GM12892 (cell line): ENCODE measurements at places on chromosomes 6 and 20.

- no peak for DNase-seq
Measured at GRCh38 chr20:34377072-34377847, 14.2 kb downstream of the ITCH start.

DNA sequence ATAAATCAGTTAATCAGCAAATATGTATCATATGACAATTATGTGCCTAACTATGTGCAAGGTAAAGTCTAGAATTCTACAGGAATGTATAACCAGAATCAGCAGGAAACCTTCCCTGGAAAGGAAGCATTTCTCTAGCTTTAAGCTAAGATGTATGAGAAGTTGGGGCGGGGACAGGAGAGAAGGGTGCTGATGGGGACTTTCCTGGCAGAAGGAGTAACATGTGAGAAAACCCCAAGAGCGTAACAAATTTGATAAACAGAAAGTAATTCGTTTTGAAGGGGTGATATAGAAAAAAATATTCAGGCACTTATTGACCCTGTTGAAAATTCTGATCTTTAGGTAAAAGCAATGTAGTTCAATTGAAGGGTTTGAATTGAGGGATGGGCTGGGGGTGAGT lies 226.1 kb downstream of the KHDRBS2 start:
- DNase-seq, result no peak

DNA sequence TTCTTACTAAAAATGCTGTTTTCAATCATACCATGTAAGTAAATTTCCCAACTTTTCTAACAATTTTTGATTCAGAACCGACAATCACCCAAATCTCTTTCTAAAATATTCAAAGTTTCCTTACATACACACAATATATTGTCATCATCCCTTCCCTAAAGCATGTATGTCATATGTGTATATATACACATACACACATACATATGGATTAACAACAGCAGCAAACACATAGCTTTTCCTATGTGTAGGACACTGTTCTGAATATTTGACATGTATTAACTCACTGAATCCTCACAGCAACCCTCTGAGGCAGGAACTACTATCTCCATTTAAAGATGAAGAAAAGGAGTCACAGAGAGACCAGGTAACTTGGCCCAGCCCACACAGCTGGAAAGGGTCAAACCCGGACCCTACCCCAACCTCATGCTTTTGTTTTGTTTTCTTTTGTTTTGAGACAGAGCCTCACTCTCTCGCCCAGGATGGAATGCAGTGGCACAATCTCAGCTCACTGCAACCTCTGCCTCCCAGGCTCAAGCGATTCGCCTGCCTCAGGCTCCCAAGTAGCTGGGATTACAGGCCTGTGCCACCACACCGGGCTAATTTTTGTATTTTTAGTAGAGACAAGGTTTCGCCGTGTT lies 7.2 kb downstream of the FYN start:
- DNase-seq, result no peak

- no peak for DNase-seq
Measured at GRCh38 chr6:145531032-145531431, 204.3 kb downstream of the EPM2A start.

- no peak for DNase-seq
Measured at GRCh38 chr20:62015540-62016288, 50.0 kb downstream of the TAF4 start.

DNA sequence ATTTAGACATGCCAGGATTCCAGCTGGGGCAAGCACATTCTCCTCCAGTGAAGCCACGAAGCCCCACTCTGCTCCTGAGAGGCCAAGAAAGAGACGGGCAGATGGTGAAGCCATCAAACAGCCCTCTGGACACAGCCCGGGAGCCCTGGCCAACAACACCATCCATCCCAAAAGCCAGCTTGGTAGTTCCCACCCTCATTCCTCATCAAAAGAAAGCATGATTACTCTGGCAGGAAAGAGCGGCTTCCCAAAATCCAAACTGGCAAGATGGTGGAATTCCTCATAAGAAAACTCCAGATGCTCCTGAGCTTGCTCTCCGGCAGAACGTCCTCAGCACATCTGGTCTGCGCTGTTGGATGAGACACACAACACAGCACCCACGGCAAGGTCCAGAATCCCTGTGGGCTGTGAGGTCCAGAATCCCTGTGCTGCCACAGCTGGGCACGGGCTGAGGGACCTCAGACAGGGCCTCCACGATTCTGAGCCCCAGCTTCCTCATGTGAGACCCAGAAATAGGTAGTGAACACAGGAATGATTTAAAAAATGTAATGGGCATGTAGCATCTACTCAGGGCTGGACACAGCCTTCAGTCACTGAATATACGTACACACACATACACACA lies 52.6 kb downstream of the THBS2 start:
- no peak for DNase-seq

- no peak for DNase-seq
Measured at GRCh38 chr20:9225879-9226278, 157.0 kb downstream of the PLCB4 start.

GRCh38 chr6:26122402-26122792 lies 35.2 kb downstream of the HFE start:
- DNase-seq, result no peak

GRCh38 chr6:156517088-156517487 lies 260.1 kb upstream of the ARID1B start:
- DNase-seq, result no peak

- DNase-seq, result no peak
Measured at GRCh38 chr20:10344953-10345352, 89.1 kb downstream of the MKKS start.

- DNase-seq, result no peak
Measured at GRCh38 chr20:52724541-52724940, 247.6 kb upstream of the TSHZ2 start.

- DNase-seq, result peak; percentile 46
Measured at GRCh38 chr6:89610149-89610642, 28.4 kb downstream of the LYRM2 start.

- no peak for DNase-seq
Measured at GRCh38 chr6:56420296-56420695, 172.9 kb upstream of the COL21A1 start.

GRCh38 chr6:3796719-3797041 lies 45.2 kb upstream of the PXDC1 start:
- DNase-seq, result no peak

- no peak for DNase-seq
Measured at GRCh38 chr6:125102891-125103290, 50.7 kb upstream of the TPD52L1 start.

DNA sequence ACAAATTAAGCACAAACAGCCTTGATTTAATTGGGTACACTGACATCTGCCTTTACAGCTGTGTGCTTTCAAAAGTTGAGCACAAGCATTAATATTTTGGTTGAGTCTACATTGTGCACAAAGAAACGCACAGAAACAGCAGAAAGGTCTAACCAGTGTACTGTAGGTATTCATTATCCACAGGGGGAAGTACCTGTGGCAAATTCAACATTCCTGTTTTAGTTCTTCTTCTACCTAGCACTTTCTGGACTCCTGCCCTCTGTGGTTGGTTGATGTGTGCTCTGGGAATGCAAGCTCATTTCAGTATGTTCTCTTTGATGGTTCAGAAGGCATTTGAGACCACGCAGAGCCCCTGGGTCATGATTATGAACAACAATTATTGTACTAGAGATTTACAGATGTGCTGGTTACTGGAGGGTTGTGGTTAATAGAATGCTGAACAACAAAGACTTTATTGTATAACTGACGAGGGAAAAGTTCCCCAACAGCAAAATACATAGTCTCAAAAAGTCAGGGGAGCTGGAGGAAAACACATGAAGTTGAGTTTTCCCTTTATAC lies 26.6 kb upstream of the DAAM2 start:
- no peak for DNase-seq

- DNase-seq, result peak; percentile 48
Measured at GRCh38 chr6:108557494-108558371, 3.0 kb upstream of the FOXO3 start.

GRCh38 chr6:89928604-89929003 lies 34.3 kb downstream of the GJA10 start:
- DNase-seq, result no peak

DNA sequence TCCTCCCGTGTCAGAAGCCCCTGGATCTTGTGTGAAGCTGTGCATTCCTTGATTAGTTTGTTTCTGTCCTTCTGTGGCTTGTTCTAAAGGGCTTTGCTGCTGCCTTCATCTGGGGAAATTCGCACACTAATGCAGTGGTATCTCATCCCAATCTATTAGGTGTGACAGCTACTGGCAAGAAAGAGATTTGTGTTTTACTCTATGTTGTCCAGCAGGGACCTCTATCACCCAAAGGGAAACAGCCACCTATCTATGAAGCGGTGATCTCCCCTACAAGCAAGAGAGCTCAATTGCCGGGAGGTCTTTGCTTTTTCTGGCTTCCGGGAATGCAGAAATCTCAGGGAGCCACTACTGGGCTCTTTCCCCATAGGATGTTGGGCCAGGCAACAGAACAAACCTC lies 151.8 kb downstream of the NRN1 start:
- DNase-seq, result no peak

- no peak for DNase-seq
Measured at GRCh38 chr20:50601511-50602431, 89.6 kb downstream of the RIPOR3 start.

- no peak for DNase-seq
Measured at GRCh38 chr6:138037009-138037504, 70.2 kb downstream of the PERP start.

- DNase-seq, result no peak
Measured at GRCh38 chr6:163554663-163555062, 140.1 kb downstream of the QKI start.

DNA sequence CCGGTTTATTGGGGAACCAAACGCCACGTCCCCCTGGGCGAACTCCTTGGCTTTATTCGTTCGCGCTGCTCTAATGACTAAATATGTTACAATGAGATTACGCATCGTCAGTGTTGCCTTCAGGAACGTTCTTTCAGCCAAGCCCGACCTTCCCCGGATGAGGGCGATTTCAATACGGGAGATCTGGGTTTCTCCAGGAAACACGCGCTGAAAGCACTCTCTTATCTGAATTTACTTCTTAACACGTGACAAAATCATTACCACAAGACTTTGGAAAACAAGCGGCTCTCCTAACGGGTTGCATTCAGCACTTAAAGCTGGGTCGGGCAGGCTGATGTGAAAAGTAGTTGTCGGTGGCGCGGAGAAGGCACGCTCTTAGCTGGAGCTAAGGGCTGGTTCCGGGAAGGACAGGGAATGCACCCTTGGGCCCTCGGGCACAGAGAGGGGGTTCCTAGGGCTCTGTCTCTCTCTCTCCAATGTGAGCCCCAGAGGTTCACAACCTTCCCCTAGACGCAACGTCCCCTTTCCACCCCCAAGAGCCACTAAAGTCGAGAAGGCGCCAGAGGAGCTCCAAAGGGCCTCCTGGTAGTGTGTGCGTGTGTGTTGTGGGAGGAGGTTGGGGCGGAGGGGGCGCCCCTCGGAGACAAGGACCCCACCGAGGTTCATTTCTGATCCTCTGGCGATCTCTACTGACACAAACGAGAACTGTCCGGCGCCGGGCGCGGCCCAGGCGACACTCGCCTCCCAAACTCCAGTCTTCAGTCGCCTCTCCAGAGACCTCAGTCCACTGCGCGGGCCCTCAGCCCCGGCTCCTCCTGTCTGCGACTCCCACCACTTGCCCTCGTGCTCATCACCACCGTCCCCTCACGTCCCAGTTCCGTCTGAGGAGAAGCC lies 7.1 kb upstream of the NKX2-2 start:
- DNase-seq, result no peak

- no peak for DNase-seq
Measured at GRCh38 chr20:10848810-10849370, 175.1 kb upstream of the JAG1 start.

- no peak for DNase-seq
Measured at GRCh38 chr20:40438161-40438830, 250.7 kb downstream of the MAFB start.

DNA sequence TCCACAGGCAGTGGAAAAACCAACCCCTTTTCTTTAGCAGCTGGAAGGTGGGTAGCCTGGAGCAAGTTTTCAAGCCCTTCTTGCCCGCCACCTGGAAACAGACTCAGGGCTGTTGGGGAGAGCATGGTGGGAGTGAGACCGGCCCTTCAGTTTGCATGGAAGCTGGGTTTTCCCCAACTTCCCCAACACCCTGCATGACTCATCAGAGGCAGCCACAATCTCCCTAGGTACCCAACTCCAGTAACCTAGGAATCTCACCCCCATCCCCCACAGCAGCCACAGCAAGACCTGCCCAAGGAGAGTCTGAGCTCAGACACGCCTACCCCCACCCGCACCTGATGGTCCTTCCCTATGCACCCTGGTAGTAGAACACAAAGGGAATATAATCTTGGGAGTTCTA lies 86.3 kb upstream of the IRAK1BP1 start:
- DNase-seq, result no peak

DNA sequence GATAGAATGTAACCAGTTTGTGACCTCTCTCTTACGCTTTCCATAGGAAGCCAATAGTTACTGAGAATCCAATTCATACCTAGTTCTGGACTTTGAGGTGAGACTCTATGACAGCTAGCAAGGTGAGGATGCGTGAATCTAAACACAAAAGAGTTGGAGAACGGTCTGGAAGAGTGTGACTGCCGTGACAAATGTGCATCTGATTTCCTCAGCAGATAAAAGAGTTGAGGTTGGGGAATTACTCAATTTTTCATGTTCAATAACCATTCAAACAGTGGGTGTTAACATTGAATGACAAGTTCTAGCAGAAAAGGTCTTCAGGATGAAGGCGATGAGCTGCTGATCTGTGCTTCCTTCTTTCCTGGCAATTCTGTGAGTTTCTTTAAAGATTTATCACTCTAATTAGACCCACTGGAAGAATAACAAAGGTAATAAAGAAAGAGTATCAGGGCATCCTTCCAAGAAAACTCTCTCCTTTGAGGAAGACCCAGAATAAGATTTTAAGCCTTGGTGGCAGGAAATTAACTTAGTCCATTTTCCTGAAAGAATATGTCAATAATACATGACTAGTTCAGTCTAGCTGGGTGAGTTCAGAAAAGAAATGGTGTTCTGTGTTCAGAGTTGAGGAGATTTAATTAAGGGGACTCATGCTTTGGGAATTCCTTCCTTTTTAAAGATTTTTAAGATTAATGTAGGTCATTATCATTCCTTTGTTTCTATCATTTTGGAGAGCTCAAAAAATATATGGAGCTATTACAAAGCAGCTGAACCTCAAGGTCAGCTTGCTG lies 24.5 kb downstream of the KIF3B start:
- no peak for DNase-seq

DNA sequence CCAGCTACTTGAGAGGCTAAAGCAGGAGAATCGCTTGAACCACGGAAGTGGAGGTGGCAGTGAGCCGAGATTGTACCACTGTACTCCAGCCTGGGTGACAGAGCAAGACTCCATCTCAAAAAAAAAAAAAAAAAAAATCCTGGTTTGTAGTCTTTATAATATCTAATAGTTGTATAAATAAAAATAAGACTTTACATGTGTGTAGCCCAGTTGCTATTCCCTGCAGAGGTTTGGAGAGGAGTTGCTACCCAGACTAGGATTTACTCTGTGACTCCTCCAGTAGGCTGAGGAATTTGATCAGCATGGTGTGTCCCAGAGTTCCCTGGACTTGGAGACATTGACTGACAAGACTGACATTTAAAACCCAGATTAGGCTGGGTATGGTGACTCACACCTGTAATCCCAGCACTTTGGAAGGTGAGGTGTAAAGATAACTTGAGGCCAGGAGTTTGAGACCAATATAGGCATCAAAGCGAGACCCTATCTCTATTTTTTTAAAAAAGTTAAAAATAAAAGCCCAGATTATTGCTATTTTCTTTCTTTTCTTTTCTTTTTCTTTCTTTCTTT lies 10.2 kb downstream of the CHMP4B start:
- DNase-seq, result no peak
